ENCODE measurements at places on chromosomes 3 and 15.

DNA sequence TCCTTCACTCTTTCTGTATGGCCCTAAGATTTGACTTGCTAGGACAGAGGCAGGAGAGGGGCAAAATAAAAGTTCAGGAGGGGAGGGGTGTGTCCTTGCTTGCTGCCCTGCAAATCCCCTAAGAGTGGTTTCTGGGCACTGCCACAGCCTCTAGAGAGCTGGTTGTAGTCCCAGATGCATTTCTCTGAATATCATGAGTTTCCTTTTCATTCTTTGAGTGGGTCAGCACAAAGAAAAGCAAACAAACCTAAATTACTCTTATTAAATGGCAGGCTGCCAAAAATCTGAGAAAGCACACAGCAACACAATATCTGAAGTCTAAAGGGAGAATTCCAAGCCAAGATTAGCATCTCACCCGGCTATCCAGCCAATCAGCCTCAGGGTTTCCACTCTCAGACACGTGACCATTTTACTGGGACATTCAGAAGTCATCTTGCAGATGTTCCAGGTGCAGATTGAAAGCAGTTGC is 919.3 kb downstream of the TUSC7 start:
- DNase-seq, result peak; percentile 36

- no peak for DNase-seq
Measured at GRCh38 chr3:151962912-151963311, 89.5 kb downstream of the SUCNR1 start.

DNA sequence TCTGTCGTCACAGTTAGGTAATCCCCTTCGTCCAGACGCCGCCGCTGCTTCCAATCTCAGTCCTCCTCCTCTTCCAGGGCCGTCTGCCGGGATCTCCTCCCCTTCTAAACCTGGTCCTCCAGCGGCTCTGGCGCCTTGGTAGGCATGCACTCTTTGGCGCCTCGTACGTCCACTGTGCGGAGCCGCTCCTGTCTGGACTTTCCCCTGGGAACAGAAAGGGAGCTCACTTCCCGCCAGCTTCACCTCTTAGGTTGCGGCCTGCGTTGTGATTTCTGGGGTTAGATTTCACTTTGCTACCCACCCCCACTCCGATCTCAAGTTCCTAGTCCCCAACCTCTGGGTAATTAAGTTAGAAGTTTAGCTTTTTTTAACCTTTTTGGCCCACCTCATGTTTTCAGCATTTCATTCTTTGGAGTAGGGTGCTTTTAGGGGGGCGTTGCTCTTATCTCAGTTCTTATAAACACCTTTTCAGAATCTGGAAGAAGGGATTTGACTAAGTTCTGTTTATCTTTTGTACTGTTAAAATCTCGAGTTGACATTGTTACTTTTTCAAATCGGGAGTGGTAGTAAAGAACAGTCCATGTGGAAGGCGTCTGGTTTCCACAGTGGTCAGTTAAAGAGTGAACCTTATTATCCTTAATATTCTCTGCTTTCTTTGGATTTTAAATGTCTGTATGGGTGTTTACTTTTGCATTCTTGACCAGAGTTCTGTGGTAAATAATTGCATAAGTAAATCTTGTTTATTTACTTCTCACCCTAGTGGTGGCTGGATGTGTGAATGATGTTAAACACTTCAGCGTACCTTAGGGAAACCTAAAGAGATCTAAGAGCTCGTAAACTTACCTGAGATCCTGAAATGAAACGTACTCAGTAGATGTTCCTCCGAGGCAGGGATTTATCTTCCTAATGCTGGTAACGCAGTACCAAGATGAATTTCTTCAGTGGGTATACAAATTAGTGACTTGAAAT is 611 bp downstream of the CTDSPL2 start:
- peak; percentile 41 for DNase-seq

DNA sequence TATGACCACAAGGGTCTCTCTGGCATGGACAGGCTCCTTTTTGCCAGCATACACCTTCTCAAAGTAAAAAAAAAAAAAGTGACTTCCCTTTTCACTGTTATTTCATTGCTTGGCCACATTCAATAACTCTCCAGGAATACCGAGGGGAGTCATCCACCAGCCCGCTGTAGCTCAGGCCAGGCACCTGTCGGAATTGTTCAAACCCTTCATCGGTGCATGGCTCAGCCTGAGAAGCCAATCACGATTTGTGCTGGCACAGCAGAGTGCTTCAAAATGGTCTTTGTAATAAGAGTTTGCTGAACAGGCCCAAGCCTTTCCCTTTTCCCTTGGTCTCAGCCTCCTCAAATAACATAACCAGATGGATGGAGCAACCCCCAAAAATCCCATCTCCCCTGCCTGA is 145.4 kb downstream of the PDZRN3 start:
- DNase-seq, result no peak

GRCh38 chr3:134677196-134677986 is 26.6 kb upstream of the KY start:
- peak; percentile 37 for DNase-seq

DNA sequence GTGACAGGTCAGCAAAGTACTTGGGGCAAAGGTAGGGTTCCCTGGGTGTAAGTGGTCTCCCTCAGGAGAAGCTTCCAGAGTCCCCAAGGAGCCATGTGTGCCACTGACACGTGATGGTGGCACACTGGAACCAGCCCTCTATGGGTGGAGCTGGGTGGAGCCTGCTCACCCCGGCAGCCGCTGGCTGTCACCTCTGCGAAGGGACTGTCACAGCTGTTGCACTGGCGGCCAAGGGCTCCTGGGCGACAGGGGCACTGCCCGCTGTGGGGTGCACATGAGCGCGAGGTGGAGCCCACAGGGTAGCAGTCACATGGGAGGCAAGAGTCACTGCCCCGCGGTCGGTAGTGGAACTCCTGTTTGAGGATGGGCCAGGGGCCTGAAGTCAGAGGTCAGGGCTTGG is 12.0 kb downstream of the CELSR3 start:
- no peak for DNase-seq
